HCT116 (cell line): ENCODE measurements at places on chromosomes 4 and X. TPM values are rescaled to one million over a fixed set of nuclear protein-coding genes. Genes with fewer than 3 reads are reported as not detected.
A peak's percentile ranks its signal among the peaks of the same experiment; 100 is the strongest.

GRCh38 chr4:4599481-4600275 lies 57.8 kb upstream of the STX18 start:
- H3K4me1 ChIP-seq = no peaks in the 10 kb centered on the region
- no peaks in the 10 kb centered on the region for H3K27me3 ChIP-seq
- H3K4me3 ChIP-seq = no peak overlapping the region
- DNase-seq = no peak
- no peaks in the 10 kb centered on the region for H3K36me3 ChIP-seq
- no peak overlapping the region for H3K27ac ChIP-seq

DNA sequence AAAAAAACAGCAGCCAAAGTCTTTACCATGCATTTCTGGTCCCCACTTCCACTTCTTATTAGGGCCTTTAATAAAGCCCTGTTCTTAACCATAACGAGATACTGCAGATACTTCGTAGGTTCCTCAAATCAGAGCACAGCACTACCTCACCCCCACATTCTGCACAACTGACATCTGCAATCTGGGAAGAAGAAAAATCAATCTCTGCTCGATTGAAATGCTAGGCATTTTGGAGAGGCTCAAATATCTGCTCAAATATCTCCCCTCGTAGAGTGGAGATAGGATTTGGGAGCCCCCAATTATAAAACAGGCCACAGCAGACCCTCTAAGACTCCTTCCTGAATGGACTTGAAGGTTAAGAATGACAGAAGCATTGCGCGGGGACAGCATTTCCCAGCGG lies 40.3 kb upstream of the CENPU start:
- H3K4me1 ChIP-seq = no peaks in the 10 kb centered on the region
- no peaks in the 10 kb centered on the region for H3K27me3 ChIP-seq
- no peak overlapping the region for H3K4me3 ChIP-seq
- no peaks in the 10 kb centered on the region for H3K36me3 ChIP-seq
- H3K27ac ChIP-seq = no peak overlapping the region
- no peak for DNase-seq

RBMXL3 gene
- total RNA-seq = not detected

DNA sequence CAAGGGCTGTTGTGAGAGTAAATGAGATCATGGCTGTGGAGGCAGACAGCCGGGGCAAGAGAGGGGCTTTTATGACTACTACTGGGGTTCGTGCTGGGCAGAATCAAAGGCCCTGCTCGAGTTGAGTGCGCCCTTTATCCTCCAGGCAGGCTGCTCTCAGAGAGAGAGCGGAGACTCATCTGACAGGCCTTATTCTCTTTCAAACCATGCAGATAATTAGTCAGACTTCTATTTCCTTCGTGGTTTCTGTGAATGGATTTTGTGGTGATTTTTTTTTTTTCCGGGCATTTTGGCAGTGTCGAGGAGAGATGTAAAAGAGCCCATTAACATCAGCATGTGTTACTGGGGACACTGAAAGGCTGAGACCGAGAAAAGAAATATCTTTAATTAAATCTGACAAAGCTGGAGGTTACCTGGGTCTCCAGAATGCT lies 73.6 kb downstream of the MED28 start:
- no peaks in the 10 kb centered on the region for H3K36me3 ChIP-seq
- no peak overlapping the region for H3K4me3 ChIP-seq
- no peak overlapping the region for H3K27ac ChIP-seq

GRCh38 chr4:57039345-57039744 lies 60.6 kb downstream of the POLR2B start:
- H3K27ac ChIP-seq = no peak overlapping the region
- no peak overlapping the region for H3K4me3 ChIP-seq
- 0 out of 2 replicates have a peak, but pooled peaks cover 4% of the 10 kb centered on the region for H3K4me1 ChIP-seq
- H3K36me3 ChIP-seq = no peaks in the 10 kb centered on the region
- H3K27me3 ChIP-seq = no peaks in the 10 kb centered on the region

FRMPD4 gene
- not detected for total RNA-seq

DNA sequence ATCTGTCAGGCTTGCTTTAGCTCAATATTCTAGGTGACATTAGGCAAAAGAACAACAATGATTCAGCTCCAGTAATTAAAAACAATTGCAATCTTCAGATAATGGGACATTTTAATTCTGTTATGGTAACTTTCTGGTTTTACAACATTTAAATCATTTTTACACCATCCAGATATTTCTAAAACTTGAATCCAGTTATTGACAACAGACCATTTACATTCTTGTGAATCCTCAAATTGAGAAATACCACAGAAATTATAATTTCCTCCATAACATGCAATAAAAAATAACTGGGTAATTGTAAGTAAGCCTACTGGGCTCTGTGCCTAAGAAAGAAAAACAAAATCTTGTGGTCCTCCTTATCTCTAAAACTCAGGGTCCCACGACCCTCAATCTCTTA lies 195.0 kb upstream of the S100G start:
- no peak for DNase-seq
- no peaks in the 10 kb centered on the region for H3K4me1 ChIP-seq
- H3K27ac ChIP-seq = no peak overlapping the region
- H3K4me3 ChIP-seq = no peak overlapping the region
- no peaks in the 10 kb centered on the region for H3K36me3 ChIP-seq

GRCh38 chr4:52659001-52659721 lies at the start of gene USP46:
Gene USP46 (minus strand): TSS chr4:52659301. CDS start chr4:52659150, 151 bp downstream.
- no peaks in the 10 kb centered on the region for H3K36me3 ChIP-seq
- H3K27ac ChIP-seq = peak within 1 kb of the TSS; percentile 92
- H3K4me1 ChIP-seq = peaks cover 43% of the 10 kb centered on the region
- peak; percentile 15 for DNase-seq

- H3K27me3 ChIP-seq = no peaks in the 10 kb centered on the region
- H3K36me3 ChIP-seq = no peaks in the 10 kb centered on the region
- peak overlapping the region; percentile 78; the same call in 1 of the 2 replicates for H3K27ac ChIP-seq
- peaks cover 33% of the 10 kb centered on the region for H3K4me1 ChIP-seq
- H3K4me3 ChIP-seq = peak overlapping the region; percentile 52
Observed at GRCh38 chrX:9466124-9466495, 1.3 kb downstream of the TBL1X start.

GRCh38 chr4:67604029-67604381 lies 45.5 kb downstream of the STAP1 start:
- H3K4me3 ChIP-seq = no peak overlapping the region
- no peaks in the 10 kb centered on the region for H3K4me1 ChIP-seq
- H3K36me3 ChIP-seq = no peaks in the 10 kb centered on the region
- no peak overlapping the region for H3K27ac ChIP-seq
- DNase-seq = no peak

DNA sequence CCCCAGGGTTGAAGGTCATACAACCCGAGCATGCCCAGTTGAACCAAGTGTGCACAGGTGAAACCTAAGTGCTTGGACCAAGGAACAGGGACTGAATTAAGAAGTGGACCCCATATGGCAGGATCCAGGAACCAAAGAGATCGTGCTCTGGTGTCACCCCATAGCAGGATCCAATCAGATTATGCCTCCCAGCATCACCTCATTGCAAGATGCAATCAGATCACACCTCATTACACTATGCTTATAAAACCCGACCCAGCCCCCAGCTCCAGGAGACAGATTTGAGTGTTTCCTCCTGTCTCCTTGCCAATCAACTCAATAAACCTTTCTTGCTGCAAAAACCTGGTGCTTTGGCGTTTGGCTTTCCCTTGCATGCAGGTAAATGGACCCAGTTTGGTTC lies 37.6 kb downstream of the EFHC2 start:
- no peak overlapping the region for H3K4me3 ChIP-seq
- no peaks in the 10 kb centered on the region for H3K36me3 ChIP-seq
- DNase-seq = no peak
- H3K27me3 ChIP-seq = no peaks in the 10 kb centered on the region
- H3K4me1 ChIP-seq = peaks cover 13% of the 10 kb centered on the region

DNA sequence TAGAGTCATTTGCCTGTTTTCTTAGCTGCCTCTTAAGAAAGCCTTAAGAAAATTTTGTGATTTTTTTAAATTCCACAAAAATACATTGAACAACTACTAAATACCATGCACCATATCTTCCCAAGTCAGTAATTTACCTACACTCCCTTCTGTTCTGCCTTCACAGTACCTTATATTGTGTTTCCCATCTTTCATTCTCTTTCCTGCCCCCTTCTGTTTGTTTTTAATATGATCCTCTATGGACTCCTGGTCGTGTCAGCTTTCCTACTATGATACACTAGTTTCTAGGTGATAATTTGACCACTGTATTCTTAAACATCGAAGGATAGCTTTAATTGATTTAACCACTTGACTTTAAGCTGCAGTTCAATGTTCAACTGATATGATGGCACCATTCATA lies 297.7 kb upstream of the HAND2 start:
- H3K4me3 ChIP-seq = no peak overlapping the region
- H3K27me3 ChIP-seq = peaks cover 10% of the 10 kb centered on the region; the same call in 1 of the 2 replicates
- peak; percentile 4 for DNase-seq
- H3K4me1 ChIP-seq = no peaks in the 10 kb centered on the region
- no peak overlapping the region for H3K27ac ChIP-seq
- H3K36me3 ChIP-seq = no peaks in the 10 kb centered on the region

- no peak for DNase-seq
- H3K4me3 ChIP-seq = no peak overlapping the region
- H3K27me3 ChIP-seq = no peaks in the 10 kb centered on the region
Observed at GRCh38 chr4:22850630-22851029, 157.9 kb downstream of the GBA3 start.
